Esophagus squamous epithelium (tissue), 5 donors: ENCODE measurements at places on chromosomes 11 and 22. TPM values are rescaled to one million over a fixed set of nuclear protein-coding genes. Genes with fewer than 3 reads are reported as not detected.

TRIM51 gene
- total RNA-seq = not detected

IL10RA gene
- total RNA-seq = 2.2 TPM

SLC37A2 gene
- total RNA-seq = 31.5 TPM

OR52E8 gene
- not detected for total RNA-seq

PLAAT4 gene
- 8.0 TPM for total RNA-seq

PRR33 gene
- not detected for total RNA-seq

LRRC56 gene
- 0.35 TPM for total RNA-seq

PRAME gene
- not detected for total RNA-seq

DNA sequence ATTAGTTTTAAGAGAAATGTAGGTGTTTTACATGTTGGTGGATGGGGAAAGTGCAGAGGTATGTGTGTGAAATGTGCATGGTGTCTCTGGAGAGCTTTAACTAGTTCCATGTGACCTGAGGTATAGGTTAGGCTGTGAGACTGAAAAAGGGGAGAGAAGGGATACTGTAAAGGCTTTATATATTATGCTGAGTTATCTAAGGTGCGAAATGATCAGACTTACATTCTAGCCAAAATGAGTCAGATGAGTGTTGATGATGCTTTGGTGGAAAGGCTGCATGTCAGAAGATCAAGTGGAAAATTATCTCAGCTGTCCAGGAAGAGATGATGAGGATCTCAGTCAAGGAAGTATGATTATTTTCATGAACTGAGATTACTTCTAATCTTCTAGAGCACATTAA is 15.8 kb downstream of the ACAT1 start:
- DNase-seq = no peak

DNA sequence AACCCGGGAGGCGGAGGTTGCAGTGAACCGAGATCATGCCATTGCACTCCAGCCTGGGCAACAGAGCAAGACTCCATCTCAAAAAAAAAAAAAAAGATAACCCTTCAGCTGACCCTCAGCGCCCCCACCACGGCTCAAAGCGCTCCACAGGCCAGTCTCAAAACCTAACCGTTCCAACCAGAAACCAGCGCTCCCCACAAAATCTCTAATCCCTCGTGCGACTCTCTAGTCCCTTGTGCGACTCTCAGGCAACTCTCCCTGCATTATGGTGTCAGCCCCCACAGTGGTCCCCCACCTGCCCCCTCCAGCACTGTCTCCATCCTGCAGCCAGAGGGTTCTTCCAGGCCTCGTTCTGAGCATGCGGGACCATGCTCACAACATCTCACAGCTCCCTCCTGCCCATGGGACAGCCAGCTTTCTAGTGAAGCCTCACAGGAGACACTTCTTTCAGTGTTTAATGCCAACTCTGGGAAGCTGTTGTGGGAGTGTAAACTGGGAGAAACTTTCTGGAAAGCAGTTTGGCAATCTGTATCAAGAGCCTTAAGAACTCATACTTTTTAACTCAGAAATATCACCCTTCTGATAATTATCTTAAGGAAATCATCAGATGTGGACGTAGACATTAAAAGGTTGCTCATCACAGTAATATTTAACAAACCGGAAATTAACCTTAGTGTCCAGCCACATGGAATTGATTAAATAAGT is 4.2 kb upstream of the RASGRP2 start:
- DNase-seq = no peak

GRCh38 chr22:38755155-38755910 is 465 bp downstream of the SUN2 start:
- peak; percentile 37 for DNase-seq

DNA sequence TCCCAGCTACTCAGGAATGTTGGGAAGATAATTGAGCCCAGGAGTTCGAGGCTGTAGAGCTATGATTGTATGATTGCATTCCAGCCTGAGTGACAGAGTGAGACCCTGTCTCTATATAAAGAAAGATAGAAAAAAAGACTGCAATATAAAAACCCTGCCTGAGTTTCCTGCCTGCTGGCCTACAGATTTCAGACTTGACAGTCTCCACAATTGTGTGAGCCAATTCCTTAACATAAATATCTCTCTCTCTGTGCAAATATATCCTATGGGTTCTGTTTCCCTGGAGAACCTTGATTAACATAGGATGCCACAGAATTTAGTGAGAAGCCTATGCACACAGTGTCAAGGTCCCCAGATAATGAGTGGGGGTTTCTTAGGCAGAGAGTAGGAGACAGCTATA is 32.5 kb upstream of the ZBTB44 start:
- DNase-seq = no peak

GRCh38 chr11:789943-790342 is at the start of gene CEND1:
TSS of gene CEND1 (minus strand) at chr11:790090. CDS start at chr11:788576, 1,514 bp downstream.
- DNase-seq = no peak

- no peak for DNase-seq
Measured at GRCh38 chr11:120182790-120183491, 27.9 kb upstream of the OAF start.

DNA sequence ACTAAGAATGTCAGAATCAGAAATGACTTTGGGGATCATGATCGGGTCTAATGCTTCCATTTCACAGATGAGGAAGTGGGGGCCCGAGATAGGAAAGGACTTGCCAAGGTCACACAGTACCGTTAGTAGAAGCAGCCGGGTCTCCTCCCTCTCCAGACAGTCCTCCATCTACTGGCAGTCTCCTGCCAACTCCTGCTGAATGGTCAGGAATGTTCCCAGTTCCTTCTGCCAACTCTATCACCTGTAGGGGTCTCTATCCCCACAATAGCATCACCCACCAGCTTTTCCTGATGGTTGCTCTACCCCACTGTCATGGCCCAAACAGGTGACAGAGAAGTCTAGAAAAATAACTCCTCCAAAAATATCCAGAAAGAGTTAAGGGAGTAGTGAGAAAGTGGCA is 23.9 kb upstream of the CCDC86 start:
- DNase-seq = no peak

DNA sequence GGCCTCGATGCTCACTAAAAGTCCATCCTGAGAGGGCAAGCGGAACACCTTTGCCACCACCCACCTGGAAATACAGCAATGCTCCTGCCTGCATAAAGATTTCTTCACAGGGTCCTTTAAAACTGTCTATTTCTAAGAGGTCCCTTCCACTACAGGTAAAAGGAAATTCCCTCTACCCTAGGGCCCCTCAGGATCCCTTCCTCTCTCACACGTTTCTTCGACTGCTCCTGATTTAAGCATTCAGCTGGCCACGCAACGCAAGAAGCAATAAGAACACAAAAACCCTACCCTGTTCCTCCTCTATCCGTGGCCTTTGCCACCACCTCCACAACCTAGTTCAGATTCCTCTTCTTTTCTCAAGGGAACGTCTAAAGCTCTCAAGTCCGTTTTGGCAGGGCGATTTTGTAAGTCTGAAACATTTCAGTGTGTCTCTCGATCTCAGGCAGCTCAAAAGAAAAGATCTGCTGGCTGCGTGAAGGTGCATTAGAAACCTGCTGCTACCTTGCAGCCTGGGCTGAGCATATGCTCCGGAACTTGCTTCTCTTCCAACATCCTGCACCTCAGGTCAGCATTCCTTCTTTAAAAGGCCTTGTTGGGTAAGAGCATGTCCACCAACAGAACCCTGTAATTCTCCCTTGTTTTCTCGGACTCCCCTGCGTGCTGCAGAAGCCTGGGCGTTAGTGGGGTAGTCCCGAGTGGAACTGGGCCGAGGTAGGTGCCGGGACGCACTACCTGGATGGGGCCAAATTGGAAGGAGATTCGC is 1.6 kb downstream of the LGR4 start:
- no peak for DNase-seq

GRCh38 chr11:86625981-86626380 is 46.4 kb downstream of the ME3 start:
- no peak for DNase-seq

DNA sequence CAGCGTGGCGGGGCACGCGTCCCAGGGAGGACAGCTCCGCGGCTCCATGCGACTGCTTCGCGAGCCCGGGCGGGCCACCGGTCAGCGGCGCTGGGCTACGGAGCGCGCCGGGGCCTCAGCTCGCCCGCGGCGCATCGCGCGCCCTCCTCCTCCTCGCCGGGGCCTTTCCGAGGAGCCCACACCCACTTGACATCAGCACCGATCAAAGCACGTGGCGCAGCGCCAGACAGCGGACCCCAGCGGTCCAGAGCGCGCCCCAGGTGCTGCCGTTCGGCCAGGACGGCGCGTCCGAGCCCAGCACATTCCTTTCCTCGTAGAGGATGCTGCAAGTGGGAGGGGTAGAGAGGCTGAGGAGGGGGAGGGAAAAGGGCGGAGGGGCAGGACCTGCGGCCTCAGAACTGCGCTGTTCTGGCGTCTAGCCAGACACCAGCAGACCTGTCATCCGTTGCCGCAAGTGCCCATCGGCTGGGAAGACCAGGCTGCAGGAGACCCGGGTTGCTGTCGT is 88.6 kb downstream of the PLEKHA7 start:
- DNase-seq = no peak

- DNase-seq = no peak
Measured at GRCh38 chr11:11499300-11499699, 122.5 kb downstream of the GALNT18 start.

DNA sequence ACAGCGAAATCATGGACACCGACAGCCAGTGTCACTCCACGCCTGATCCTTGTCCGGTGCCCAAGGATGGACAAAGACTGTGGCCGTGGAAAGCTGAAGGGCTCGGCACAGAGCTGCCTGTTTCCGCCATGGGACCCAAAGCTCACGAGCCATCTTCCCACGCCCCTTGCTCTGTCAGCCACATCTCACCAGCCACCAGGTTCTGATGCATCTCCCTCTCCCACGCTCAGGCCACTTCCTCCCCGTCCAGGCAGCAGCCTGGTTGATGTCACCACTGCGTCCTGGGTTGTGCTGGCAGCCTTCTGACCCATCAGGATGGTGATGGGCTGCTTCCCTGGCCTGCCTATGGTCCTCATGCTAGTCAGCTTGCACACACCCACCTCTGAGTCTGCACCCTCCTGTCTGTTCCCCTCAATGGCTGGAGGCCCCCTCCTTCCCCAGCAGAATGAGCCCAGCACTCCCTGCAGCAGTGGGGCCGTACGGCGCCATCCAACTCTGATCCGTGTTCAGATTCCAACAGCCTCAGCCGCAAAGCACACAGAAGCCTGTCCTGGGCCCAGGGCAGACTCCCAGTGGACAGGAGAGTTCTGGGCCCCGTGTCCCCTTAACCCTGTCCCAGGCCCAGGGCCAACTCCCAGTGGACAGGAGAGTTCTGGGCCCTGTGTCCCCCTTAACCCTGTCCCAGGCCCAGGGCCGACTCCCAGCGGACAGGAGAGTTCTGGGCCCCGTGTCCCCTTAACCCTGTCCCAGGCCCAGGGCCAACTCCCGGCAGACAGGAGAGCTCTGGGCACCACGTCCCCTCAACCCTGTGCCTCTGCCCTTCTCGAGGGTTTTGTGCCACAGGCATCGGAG is 259.5 kb downstream of the BRD1 start:
- DNase-seq = no peak

DNA sequence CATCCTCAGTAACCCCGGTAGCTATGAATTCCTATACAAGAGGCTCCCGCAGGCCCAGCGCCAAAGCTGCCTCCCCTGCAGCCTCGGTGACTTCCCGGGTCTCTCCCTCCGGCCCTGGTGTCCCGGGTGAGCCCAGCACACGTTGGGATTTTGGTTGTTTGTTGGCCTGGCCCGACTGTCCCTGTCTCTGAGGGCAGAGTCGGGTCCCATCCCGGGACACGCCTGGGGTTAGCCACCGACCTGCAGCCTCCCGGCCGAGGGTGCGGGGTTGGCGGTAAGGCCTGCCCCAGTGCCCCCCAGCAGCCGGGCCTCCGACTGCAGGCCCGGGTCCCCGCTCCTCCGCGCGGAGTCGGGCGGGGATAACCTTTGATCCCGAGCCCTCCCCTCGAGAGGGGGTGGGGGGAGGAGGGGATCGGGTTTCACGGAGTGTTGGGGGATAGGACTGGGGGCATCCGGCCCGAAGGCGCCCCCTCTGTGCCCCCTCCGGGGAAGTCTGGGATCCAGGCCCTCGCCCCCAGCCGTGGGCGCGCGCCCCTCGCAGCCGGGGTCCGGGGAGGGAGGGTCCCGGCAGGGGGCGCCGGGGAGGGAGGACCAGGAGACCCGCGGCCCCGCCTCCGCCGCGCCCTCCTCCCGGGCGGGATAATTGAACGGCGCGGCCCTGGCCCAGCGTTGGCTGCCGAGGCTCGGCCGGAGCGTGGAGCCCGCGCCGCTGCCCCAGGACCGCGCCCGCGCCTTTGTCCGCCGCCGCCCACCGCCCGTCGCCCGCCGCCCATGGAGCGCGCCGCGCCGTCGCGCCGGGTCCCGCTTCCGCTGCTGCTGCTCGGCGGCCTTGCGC is at the start of gene FBLN1:
Gene FBLN1, plus strand, starts transcription at position 669 of the 835 bp plus-strand sequence. Its CDS starts 103 bp downstream, at position 772.
- no peak for DNase-seq

DNA sequence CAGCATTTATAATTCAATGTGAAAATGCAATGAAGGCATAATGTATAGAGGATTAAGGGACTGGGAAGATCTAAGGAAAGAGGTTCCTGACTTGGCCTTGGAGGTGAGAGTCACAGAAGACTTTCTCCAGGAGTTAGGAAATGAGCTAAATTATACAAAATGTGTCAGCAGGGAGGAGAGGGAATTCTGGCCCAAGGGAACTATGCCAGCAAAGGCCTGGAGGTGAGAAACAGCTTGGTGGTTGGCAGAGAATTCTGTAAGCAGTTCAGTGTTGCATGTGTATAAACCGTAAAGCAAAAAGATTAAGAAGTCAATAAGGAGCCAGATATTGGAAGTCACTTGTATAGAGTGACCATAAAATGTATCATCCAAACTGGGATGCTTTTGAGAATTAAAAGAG is 142.2 kb upstream of the SESN3 start:
- DNase-seq = no peak

DNA sequence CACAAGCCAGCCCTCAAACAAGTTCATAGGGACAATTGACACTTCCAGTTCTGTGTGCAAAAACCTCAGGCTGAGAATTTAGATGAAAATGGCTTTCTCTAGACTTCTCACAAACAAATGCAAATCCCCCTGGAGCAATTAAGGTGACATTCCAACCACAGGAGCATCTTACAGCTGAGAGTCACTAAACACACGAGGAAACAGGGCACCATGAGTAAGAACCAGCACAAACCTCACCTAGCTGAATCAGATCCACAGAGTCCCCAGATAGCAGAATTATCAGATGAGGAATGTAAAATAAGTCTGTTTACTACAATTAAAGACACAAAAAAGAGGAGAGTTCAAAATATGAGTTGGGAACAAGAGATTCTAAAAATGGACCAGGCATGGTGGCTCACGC is 51.5 kb downstream of the RTL6 start:
- DNase-seq = no peak

- peak; percentile 51 for DNase-seq
Measured at GRCh38 chr11:113875234-113876073, at the start of gene USP28. TSS of gene USP28 (minus strand) at chr11:113875572. CDS start at chr11:113875501, 71 bp downstream.

- no peak for DNase-seq
Measured at GRCh38 chr11:117589063-117589462, 208.0 kb downstream of the DSCAML1 start.

GRCh38 chr22:30187529-30188407 is 58.8 kb downstream of the LIF start:
- DNase-seq = no peak

- DNase-seq = no peak
Measured at GRCh38 chr11:65377036-65377435, 5.4 kb downstream of the SLC25A45 start.

GRCh38 chr11:71463331-71464211 is 10.6 kb downstream of the NADSYN1 start:
- no peak for DNase-seq

- no peak for DNase-seq
Measured at GRCh38 chr11:34290926-34291325, 66.9 kb downstream of the ABTB2 start.
